Fibroblast of villous mesenchyme (primary cell): ENCODE measurements at places on chromosomes 5 and 9. TPM values are rescaled to one million over a fixed set of nuclear protein-coding genes. Genes with fewer than 3 reads are reported as not detected.

CAAP1 gene
- 17.4 and 29.4 TPM in 2 replicates for total RNA-seq

LCP2 gene
- total RNA-seq = not detected in 2 replicates

GRCh38 chr5:145362266-145362665, 472.9 kb downstream of the PRELID2 start:
- DNase-seq = peak; percentile 58

GRCh38 chr5:1552521-1553255, 28.9 kb upstream of the LPCAT1 start:
- DNase-seq = no peak

DNA sequence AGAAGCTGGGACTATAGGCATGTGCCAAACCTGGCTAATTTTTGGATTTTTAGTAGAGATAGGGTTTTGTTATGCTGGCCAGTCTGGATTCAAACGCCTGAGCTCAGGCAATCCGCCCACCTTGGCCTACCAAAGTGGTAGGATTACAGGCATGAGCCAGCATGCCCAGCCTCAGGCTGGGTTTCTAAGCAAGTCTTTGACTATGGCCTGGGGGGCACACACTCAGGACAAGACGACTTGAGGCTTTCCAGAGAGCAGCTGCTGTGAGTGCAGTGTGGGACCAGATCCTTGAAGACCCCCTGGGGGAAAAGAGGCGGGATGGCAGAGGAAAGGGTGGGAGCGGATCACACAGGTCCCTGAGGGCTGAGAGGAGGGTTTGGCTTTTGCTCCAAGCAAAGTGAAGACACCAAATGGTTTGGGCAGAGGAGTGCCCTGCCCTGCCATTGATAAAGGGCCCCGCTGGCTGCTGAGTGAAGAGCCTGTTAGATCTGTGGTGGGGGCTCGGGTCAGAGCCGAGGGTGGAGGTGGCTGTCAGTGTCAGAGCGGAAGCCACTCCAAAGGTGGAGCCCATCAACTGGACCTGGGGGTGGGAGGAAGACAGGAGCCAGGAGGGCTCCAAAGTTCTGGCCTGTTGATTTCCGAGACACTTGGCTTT, 46.8 kb upstream of the FUBP3 start:
- DNase-seq = no peak

DNA sequence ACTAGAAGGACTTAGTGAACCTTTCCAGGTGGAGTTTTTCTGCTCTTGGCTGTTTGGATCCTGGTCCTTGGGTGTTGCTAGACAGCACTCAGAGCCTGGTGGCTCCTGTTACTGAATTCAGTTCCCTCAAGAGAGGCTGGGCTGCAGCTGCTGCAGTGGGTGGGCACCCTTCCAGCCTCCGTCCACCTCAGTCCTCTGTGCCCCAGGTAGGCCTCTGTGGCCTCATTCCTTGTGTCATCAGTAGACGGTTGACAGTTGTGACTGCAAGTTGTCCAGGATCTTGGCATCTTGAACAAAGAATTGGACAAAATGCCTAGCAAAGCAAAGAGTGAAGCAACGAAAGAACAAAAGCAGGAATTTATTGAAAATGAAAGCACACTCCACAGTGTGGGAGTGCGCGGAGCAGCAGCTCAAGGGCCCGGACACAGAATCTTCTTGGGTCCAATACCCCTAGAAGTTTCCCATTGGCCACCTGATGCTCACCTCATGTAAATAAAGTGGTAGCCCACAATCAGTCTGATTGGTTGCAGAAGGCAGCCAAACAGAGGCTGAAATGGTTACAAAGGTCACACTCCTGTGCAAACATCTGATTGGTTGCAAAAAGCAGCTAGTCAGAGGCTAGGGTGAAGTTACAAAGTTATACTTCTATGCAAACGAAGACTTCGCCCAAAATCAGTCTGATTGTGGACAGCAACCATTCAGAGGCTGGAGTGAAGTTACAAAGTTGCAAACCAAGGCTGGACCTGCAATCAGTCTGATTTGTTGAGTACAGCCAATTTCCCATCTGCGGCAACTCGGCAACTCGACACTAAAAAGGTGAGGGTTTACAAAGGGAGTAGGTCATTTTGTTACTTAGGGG, 40.1 kb downstream of the F2R start:
- DNase-seq = no peak

GRCh38 chr9:109903515-109904138, 123.6 kb downstream of the PALM2AKAP2 start:
- peak; percentile 85 for DNase-seq

DNA sequence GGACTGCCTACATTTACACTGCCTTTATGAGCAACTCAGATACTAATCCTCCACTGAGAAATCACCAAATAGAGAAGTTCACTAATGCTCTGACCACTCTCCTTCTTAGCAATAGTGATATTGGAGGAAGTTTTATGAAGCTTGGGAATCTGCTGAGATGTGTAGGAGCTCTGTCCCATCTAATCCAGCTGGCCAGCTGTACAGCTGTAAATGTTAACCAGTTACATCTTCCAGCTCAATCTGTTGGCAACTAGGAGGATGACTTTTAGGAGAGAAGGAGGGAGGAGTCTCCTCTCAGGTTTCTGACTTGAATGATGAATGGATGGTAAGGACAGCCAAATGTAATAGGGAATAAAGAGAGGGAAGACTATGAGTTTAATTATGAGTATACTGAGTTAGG, 36.3 kb upstream of the LRRC19 start:
- peak; percentile 81 for DNase-seq

GRCh38 chr9:35342221-35342958, 147.5 kb upstream of the RUSC2 start:
- peak; percentile 15 for DNase-seq

DNA sequence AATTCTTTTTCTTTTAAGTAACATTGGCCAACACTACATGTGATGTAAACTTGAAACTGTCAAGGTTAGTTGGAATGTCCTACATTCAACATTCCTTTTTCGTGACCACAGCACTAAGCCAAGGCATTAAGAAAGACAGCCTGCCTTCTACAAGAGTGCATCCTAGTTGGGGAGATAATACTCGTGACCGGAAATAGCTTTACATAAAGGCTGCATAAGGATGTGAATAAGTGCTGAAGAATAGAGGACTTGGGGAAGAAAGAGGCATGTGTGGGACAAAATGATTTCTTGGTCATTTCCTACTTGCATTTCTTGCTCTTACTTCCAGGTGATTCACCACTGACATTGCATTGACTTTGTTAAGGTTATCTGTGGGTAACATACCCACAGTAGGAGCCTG, 282.0 kb downstream of the DMRT2 start:
- DNase-seq = no peak

DNA sequence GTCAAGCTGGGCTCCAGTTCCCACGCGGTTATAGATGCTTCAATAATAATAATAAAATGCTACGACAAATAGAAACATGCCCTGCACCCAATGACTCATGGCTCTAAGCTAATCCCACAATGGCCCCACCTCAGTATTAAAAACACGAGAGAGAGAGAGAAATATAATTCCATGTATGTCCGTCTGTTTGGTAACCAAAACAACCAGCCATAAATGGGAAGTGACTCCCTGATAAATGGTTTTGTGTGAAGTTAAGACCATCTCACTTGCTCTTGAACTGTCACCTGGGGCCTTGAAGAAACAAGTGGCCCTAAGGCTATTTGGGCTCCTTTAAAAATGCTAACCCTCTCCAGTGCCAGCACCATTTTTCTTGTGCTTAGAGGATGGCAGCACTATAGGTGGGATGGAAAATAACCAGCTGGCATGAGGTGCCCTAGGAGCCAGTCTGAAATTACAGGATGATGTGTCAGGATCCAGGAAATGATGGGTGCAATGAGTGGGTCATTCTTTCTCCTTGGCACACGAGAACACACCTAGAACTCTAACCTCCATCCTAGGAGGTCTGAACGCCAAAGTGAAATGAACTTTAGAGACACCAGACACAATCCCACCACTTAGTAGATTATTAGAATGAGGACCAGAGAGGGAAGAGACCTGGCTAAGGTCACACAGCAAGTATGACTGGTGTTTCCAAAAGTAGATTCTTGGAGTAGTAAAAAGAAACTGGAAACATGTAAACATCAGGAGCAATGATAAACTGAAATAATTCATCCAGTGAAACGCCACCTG, 35.7 kb upstream of the ADRB2 start:
- DNase-seq = no peak
